ENCODE measurements at places on chromosomes 3 and 15.

GRCh38 chr3:15520185-15520584 lies 1.3 kb downstream of the COLQ start:
- DNase-seq, result no peak

DNA sequence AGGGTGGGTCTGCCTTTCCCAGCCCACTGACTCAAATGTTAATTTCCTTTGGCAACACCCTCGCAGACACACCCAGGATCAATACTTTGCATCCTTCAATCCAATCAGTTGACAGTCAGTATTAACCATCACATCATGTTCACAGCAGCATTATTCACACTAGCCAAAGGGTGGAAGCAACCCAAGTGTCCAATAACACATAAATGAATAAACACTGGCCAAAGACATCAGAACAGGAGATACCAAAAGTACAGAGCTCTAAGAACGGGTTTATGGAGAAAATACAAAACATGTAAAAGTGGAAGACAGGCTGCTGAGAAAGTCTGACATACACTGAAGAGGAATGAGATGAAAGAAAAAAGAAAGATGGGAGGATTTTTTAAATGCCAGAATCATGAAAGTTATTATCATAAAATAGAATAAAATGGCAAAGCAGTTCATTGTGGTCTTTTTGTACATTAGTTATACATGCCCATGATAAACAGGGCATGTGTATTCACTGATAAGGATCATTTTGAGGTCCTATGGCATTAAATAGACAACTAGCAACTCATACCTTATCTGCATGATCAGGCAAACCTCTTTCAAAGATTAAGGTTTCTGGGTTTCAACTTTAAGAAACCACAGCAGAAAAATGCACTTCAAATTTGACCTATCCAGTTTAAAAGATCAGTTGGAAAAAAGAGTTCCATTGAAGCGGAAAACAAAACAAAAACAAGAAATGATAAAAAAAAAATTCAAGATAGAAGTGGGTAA lies 22.9 kb downstream of the DNAAF4 start:
- DNase-seq, result no peak

- DNase-seq, result no peak
Observed at GRCh38 chr3:15023249-15023648, 41.9 kb downstream of the MRPS25 start.

- no peak for DNase-seq
Observed at GRCh38 chr3:156718622-156719306, 44.4 kb downstream of the TIPARP start.

DNA sequence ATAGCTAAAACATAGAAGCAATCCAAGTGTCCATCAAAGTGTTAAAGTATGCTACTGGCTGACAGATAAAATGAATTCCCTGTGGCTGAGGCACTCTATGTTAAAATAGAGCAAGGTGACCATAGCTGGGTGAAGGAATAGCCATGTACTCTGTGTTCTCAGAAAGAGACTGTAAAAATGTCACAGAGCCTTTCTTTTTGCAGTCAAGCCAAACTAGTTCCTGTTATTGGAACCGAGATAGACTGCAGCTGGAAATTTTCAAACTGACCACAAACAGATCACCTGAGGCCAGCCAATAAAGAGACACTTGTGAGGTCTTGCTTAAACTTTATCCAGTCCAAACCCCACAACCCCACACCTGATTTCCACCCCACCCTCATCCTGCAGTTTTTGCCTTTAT lies 422.8 kb upstream of the NAALADL2 start:
- no peak for DNase-seq

- no peak for DNase-seq
Observed at GRCh38 chr3:16508591-16508995, 4.9 kb downstream of the RFTN1 start.

DNA sequence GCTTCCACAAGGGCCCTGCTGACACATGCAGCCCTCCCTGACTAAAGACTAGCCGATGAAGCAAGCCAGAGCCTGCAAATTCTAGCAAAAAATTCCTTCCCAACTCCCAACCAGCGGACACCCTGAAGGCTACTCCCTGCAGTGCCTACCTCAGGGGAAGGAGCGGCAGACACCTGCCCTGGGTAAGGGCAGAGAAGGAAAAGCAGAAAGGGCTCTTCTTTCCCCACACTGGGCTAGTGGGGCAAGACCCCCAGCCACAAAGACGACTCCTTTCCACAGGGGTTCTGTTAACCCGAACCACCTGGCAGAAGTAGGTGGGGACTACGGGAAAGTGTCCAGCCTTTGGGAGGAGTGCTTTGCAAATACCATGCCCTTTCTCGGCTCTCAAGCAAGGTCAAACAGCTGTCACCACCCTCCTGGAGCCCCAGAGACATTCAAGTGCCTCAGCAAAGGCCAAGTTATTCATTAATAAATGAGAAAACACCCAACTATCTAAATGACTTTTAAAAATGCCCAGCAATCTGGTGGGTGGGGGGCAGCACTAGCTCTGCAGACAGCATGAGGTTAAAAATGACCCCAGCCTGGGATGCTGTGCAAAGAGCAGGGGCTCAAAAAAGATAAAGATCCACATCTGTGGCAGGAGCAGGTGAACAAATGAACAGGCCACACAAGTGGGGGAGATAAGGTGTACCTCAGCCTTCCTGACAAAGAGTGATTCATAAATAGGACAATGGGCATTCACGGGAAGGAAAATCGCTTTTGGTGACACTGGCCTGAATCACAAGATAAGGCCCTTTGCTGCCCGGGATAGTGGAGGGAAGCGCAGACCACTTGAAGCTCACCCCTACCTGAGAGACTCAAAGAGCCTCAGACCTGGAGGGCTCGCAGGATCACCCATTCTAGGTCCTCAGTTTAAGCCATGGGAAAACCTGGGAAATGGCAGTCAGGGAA lies 33.0 kb downstream of the CCDC12 start:
- DNase-seq, result no peak

GRCh38 chr3:129281726-129282125 lies 3.1 kb downstream of the HMCES start:
- no peak for DNase-seq

GRCh38 chr3:22225161-22225560 lies 474.2 kb upstream of the ZNF385D start:
- no peak for DNase-seq

DNA sequence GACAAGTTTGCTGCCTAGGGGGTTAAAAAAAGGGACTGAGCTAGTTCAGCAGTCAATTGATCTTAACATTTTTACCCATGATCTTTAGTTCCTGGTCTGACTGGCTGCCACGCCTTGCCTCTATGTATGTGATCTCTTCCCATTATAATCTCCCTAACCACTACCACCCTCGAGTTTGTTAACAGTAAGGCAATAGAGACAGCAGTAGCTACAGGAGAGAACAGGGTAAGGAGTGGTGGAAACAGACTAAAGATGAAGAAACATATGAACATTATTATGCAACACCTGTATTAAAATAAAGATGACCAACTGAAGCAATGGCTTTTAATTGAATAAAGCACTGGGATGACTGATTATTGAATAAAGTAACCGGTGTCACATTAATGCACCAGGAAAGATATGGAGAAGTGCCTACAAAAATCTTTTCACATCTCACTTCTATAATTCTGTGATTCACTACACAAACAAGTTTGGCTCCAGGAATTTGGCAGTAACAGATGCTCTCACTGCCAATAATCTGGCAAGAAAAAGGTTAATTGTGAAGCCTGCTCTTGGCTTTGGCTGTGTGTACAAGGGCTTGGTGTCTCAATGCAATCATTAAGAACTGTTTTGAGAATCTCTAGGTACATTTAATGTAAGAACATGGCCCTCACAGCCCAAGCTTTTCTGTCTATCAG lies 95.7 kb downstream of the HHLA2 start:
- no peak for DNase-seq

- no peak for DNase-seq
Observed at GRCh38 chr3:162629372-162629771, 1132.8 kb downstream of the OTOL1 start.

- DNase-seq, result no peak
Observed at GRCh38 chr15:84840741-84841429, 23.7 kb downstream of the ALPK3 start.

DNA sequence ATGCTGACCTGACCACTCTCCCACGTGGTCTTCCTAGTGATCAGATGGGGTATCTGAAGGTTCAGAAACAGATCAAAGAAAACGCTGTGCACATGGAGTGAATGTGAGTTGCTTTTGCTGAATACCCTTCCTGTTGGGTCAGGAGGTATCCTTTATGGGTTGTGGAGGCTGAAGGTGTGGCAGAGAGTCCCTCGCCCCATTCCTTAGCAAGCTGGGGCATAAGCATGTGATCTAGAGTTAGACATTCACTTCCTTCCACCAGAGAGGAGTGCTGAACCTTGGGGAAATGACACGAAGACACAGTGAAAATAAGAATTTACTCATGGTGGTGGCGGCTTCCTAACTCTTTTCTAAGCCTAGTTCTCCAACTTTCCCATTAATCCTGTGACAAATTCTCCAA lies 27.8 kb upstream of the SPTBN5 start:
- DNase-seq, result no peak

DNA sequence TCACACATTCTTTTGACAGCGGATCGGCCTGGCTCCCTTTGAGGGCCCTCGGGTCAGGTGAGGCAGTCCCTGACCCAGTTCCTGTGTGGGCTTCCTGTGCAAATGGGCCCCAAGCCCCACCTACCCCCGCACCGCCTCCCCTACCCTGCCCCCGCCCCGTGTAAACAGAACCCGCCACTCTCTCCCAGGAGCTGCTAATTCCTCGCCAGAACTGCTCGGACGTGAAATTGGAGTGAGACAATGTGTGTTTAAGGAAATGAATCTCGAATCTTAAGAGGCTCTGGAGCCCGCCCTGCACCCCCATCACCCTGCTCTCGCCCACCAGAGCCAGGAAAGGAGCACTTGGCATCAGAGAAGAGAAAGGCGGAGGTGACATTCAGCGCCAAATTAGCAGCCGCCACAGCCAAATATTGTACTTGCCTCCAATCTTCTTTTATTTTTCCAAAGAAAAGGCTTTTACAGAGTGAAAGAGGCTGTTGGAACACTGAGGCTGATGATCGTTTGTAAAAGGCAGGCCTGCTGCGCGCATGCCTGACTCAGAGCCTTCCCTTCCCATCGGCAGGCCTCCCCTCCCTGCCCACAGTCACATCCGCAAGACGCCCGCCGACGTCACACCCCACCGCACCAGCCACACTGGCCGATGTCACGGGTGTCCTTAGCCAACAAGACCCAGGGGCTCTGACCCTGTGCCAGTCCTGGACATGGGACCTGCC lies 53.1 kb downstream of the CACNA2D2 start:
- DNase-seq, result peak; percentile 61

- no peak for DNase-seq
Observed at GRCh38 chr3:132509096-132509495, 88.0 kb upstream of the ACKR4 start.

DNA sequence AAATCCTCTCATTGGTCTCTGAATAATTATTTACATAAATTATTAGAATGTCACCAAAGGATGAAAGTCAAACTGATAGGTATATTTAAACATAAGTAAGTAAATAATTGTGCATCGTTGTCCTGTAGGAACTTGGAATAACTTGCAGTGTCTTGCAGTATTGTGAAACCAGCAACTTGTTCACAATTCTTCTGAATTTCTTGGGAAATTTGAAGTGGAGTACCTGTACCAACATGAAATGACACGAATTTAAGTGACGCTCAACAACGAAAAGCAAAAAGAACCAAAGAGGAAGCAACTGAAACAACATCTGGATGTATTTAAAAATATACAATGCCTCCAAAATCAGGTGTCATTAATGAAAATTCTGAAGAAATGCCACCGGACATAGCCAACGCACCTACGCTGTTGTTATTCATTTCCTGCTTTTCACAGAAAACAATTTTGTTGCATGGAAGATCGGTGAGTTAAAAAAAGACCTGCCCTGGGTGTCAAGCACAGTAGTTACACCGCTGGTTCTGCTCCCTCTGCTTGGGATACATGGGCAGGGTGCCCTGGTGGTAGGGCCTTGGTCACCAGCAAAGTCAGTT lies 112.5 kb downstream of the RPLP1 start:
- DNase-seq, result no peak

- no peak for DNase-seq
Observed at GRCh38 chr3:64621726-64622395, 65.9 kb downstream of the ADAMTS9 start.

DNA sequence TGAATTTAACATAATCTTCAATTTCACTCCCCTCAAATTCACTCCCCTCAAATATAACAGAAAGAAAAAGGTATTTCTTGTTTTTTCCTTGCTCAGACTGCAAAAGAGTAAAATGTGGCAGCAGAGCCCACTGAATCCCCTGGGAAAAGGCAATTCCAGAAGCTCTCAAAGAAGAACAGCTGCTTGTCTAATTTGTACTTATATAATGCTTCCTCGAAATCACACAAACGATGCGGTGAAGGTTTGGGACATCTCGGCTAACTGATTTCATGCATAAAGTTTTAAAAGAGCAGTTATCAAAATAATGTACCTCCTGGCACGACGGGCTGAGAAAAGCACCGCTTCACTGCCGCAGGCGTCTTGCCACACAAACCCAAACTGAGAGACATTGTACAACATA lies 10.7 kb downstream of the BDH1 start:
- no peak for DNase-seq

- DNase-seq, result no peak
Observed at GRCh38 chr3:170033489-170033888, 4.3 kb upstream of the GPR160 start.
